Central memory CD8-positive, alpha-beta T cell (primary cell): ENCODE measurements at places on chromosomes 2 and 18.

DNA sequence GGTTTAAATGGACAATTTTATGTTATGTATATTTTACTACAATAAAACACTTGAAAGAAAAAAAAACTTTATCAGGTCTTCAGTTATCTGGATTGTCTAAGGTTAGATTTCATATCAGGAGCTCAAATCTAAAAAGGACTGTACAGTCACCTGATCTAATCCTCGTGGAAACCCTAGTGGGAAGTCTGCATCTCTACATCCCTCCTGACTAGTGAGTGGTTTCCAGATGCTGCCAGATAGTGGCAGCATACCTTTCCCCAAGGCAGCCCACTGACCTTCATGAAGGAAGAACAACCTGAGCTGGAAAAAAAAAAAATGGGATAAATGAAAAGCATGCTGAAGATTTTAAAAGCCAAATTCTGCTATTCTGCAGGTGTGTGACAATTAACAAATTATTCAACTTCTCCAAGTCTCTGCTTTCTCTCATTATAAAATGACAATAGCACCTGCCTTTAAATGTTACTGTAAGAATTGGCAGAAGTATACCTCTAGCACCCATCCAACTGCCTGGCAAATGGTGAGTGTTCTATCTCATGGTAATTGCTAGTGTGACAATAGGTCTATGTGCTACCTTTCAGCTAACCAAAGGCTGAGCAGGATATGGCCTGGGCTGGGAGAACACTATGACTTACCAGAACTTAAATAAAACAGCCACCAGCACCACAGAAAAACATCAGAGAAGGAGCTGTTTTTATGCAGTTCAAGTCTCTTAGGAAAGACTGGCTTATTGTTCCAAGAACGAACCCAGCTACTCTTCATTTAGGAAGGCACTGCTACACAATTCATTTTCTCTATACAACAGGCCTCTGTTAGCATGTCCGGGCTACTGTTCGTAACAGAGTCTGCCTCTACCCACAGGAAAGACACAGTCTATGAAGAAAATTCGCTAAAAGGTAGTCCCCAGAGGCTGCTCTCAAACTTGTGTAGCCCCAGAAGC, 8.6 kb downstream of the CLASP1 start:
- H3K27me3 ChIP-seq: no peaks in the 10 kb centered on the region
- no peak overlapping the region for H3K4me3 ChIP-seq
- H3K36me3 ChIP-seq: peaks cover 6% of the 10 kb centered on the region
- no peak for DNase-seq

GRCh38 chr18:48553236-48553635, 14.4 kb downstream of the CTIF start:
- no peaks in the 10 kb centered on the region for H3K36me3 ChIP-seq
- peaks cover 9% of the 10 kb centered on the region for H3K27me3 ChIP-seq
- no peak overlapping the region for H3K27ac ChIP-seq

DNA sequence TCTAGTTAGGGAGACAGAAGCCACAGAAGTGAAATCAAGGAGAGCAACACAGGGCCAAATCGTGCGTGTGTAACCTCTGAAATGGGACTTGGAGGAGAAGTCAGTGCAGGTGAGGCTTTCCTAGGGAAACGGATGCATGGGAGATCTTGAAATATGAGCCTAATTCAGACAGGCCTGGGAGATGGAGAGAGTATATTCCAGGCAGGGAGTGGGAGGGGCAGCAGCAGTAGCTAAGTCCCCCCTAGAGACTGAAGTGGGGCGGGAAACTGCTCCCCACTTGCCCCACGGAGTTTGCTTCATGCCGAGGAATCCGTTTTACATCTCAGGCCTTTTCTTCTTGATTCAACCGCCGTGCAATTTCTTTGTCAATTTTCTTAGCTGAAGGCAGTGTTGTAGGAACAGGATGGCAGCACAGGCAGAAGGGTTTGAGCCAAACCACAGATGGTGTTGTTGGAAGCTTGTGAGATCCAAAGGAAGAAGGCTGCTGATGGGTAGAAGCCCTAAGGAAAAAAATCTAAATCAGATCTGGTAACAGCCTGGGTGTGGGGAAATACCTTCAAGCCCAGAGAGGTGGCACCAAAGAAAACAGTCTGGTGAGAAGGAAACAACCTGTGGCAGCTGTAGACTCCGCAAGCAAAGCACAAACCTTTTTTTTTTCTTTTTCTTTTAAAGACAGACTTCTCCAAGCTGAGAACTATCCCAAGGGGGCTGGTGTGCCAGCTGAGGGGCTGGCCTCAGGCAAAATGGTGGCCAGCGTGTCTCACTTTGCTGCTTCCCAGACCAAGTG, 40.2 kb downstream of the EPAS1 start:
- H3K27ac ChIP-seq: no peak overlapping the region
- peaks cover 16% of the 10 kb centered on the region for H3K4me1 ChIP-seq
- H3K36me3 ChIP-seq: no peaks in the 10 kb centered on the region

GRCh38 chr2:140988597-140988996, 1142.2 kb downstream of the LRP1B start:
- H3K4me3 ChIP-seq: no peak overlapping the region
- H3K4me1 ChIP-seq: no peaks in the 10 kb centered on the region
- no peaks in the 10 kb centered on the region for H3K36me3 ChIP-seq
- H3K27me3 ChIP-seq: no peaks in the 10 kb centered on the region
- H3K27ac ChIP-seq: no peak overlapping the region

GRCh38 chr2:239323447-239323846, 77.4 kb downstream of the HDAC4 start:
- H3K4me1 ChIP-seq: peaks cover 43% of the 10 kb centered on the region
- H3K36me3 ChIP-seq: peaks cover 1% of the 10 kb centered on the region
- DNase-seq: no peak

DNA sequence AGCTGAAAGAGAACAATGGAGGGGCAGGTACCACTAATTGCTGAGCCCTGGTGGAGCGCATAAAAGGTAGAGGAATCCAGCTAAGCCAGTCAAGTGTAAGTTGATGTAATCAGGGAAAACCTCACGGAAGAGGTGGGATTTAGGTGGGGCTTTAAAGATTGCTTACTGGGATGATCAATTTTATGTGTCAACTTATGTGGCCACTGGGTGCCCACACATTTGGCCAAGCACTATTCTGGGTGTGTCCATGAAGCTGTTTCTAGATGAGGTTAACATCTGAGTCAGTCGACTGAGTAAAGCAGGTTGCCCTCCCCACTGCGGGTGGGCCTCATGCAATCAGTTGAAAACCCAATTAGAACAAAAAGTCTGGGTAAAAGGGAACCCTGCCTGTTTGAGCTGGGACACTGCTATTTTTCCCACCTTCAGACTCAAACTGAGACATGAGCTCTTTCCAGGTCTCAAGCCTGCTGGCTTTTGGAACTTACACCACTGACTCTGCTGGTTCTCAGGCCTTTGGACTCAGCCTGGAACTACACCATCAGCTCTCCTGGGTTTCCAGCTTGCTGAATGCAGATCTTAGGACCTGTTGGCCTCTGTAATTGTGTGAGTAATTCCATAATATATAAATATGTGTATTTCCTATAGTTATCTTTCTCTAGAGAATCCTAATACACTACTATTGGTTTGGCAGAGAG, 67.3 kb downstream of the MYO5B start:
- DNase-seq: no peak
- no peaks in the 10 kb centered on the region for H3K4me1 ChIP-seq
- H3K27ac ChIP-seq: no peak overlapping the region
- H3K4me3 ChIP-seq: no peak overlapping the region

DNA sequence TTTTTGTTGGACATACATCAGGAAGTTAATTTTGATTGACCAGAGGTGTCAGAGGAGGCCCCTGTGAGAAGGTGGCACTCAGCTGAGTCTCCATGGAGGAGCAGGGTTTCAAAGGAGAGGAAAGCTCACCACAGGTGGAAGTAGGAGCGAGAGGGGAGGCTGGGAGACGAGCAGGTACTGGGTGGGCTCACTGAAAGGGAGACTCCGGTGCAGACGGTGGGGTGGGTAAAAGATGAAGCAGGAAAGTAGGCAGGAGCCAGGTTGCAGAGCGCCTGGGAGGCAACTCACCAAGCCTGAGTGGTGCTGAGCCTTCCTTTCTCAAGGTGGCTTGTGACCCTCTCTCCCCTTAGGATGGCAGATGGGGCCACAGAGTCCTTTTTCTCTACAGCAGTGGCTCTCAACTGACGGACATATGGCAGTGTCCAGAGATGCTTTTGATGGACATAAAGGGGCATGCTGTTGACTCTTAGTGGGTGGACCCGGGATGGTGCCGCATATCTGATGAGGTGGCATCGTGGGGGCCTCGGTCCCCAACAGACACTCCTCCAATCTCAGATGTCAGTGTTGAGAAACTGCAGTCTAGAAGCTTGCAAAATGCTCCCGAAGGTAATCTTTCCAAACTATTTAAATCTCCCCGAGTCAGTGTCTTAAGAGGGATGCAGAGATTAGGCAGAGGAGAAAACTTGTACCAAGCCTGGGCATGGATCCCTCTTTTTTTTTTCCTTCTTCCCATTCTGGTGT, 64.0 kb downstream of the LPIN1 start:
- no peak for DNase-seq
- H3K36me3 ChIP-seq: peaks cover 39% of the 10 kb centered on the region
- no peaks in the 10 kb centered on the region for H3K27me3 ChIP-seq
- no peaks in the 10 kb centered on the region for H3K4me1 ChIP-seq

DNA sequence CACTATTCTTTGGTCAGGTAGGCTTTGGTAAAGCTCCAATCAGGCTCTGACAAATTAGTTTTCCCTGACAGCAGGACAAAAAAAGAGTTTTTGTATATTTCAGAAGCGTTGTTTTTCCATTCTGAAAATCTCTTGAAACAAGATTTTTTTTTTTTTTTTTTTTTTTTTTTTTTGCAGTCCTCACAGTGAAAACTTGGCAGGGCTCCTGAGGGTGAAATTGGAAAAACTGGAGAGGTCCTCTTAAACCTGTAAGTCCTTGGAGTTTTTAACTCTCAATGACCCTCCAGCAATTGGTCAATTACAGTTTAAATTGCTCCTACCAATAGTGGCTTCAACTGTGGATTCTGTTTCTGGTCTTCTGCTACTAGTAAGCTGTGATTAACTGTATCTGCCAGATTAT, 244.5 kb upstream of the PKDCC start:
- no peak for DNase-seq
- no peaks in the 10 kb centered on the region for H3K36me3 ChIP-seq
- no peak overlapping the region for H3K27ac ChIP-seq
- H3K4me3 ChIP-seq: no peak overlapping the region

DNA sequence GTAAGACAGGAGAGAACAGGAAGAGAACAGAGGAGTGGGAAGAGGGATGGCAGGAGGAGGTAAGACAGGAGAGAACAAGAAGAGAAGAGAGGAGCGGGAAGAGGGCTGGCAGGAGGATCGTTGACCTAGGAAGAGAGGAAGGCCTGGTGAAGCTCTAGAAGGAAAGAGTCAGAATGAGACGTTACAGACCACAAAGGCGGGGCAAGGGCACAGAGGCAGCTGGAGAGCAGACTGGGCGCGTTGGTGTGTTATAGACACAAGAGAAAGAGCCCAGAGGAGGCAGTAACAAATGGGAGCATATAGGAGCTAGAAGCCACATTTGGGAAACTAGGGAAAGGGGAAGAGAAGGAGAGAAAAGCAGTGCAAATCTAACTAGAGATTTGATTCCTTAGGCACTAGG, 26.6 kb downstream of the PTRHD1 start:
- peaks cover 16% of the 10 kb centered on the region for H3K4me1 ChIP-seq
- no peak for DNase-seq
- peak overlapping the region; percentile 86 for H3K27ac ChIP-seq
- H3K4me3 ChIP-seq: no peak overlapping the region
- H3K36me3 ChIP-seq: peaks cover 61% of the 10 kb centered on the region
- H3K27me3 ChIP-seq: no peaks in the 10 kb centered on the region

- H3K27me3 ChIP-seq: peaks cover 70% of the 10 kb centered on the region
- H3K27ac ChIP-seq: no peak overlapping the region
- no peaks in the 10 kb centered on the region for H3K4me1 ChIP-seq
Observed at GRCh38 chr2:86290596-86291327, 46.7 kb downstream of the REEP1 start.

- H3K36me3 ChIP-seq: no peaks in the 10 kb centered on the region
- no peaks in the 10 kb centered on the region for H3K4me1 ChIP-seq
- H3K27me3 ChIP-seq: no peaks in the 10 kb centered on the region
- H3K27ac ChIP-seq: no peak overlapping the region
- DNase-seq: no peak
Observed at GRCh38 chr2:48221846-48222516, 308.0 kb upstream of the STON1 start.

GRCh38 chr2:144796164-144796563, 276.2 kb upstream of the ZEB2 start:
- H3K27ac ChIP-seq: no peak overlapping the region
- peaks cover 10% of the 10 kb centered on the region for H3K27me3 ChIP-seq
- peaks cover 2% of the 10 kb centered on the region for H3K36me3 ChIP-seq
- DNase-seq: no peak
